ENCODE measurements at places on chromosomes 7 and 10. TPM values are rescaled to one million over a fixed set of nuclear protein-coding genes. Genes with fewer than 3 reads are reported as not detected.

The ALOX5 gene
- 4.2 TPM for total RNA-seq

The DNA2 gene
- total RNA-seq, result 5.7 TPM

The SLC18A3 gene
- total RNA-seq, result not detected

The ECHDC3 gene
- total RNA-seq, result 1.5 TPM

GRCh38 chr10:53223851-53224250, 451.3 kb upstream of the MBL2 start:
- no peaks in the 10 kb centered on the region for H3K36me3 ChIP-seq
- no peaks in the 10 kb centered on the region for H3K4me1 ChIP-seq
- H3K27me3 ChIP-seq, result no peaks in the 10 kb centered on the region
- no peak for DNase-seq
- H3K27ac ChIP-seq, result no peak overlapping the region
- no peak overlapping the region for H3K4me3 ChIP-seq

DNA sequence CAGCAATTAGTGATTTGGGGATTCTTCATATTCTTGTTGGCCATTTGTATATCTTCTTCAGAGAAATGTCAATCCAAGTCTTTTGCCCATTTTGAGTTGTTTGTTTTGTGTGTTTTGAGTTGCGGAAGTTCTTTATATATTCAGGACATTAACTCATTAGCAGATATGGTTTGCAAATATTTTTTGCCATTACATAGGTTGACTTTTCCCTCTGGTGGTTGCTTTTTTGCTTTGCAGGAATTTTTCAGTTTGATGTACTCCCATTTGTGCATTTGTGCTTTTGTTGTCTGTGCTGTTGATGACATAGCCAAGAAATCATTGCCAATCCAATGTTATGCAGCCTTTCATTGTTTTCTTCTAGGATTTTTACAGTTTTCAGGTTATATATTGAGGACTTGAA, 63.6 kb upstream of the DNAJC1 start:
- no peak overlapping the region for H3K27ac ChIP-seq
- H3K36me3 ChIP-seq, result no peaks in the 10 kb centered on the region
- no peaks in the 10 kb centered on the region for H3K27me3 ChIP-seq
- H3K4me3 ChIP-seq, result no peak overlapping the region

DNA sequence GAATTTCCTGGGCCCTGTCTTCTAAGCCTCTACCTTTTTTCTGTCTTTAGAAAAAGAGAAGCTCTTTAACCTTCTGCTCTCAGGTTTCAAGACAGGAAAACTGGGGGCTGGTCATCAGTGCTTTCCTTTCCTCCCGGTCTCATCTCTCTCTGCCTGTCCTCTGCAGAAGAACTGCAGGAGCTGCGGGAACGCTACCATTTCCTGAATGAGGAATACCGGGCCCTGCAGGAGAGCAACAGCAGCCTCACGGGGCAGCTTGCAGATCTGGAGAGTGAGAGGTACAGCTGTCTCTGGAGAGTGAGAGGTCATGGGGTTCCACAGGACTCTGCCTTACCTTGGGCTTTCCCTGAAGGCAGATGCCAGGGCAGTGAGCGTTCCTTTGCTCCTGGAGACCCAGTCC, 12.7 kb downstream of the CCDC136 start:
- no peaks in the 10 kb centered on the region for H3K27me3 ChIP-seq
- H3K4me1 ChIP-seq, result no peaks in the 10 kb centered on the region
- DNase-seq, result no peak
- H3K4me3 ChIP-seq, result no peak overlapping the region

- no peaks in the 10 kb centered on the region for H3K4me1 ChIP-seq
- no peaks in the 10 kb centered on the region for H3K36me3 ChIP-seq
- no peak overlapping the region for H3K4me3 ChIP-seq
- DNase-seq, result no peak
Measured at GRCh38 chr7:15280078-15280733, 281.6 kb downstream of the AGMO start.

DNA sequence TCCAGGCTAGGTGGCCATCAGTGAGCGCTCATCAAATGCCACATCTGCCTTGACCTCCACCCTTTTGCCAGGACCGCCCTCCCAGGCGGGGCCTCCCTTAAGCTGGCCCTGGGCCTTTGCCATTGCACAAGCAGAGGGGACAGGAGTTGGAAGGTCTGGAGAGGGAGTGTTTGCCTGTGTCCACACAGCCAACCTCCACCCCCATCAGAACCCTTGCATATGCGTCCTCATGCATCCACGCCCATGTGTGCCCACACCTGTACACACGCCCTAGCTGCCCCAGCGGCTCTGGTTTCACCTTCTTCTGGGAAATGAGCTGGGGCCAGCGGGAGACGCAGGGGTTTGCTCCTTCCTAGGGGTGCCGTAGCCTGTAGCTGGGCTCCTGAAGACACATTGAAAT, 64.0 kb downstream of the NEURL1 start:
- peaks cover 10% of the 10 kb centered on the region for H3K27me3 ChIP-seq
- no peaks in the 10 kb centered on the region for H3K36me3 ChIP-seq
- H3K4me1 ChIP-seq, result peaks cover 28% of the 10 kb centered on the region
- DNase-seq, result no peak
- no peak overlapping the region for H3K4me3 ChIP-seq

- peaks cover 17% of the 10 kb centered on the region for H3K36me3 ChIP-seq
- no peaks in the 10 kb centered on the region for H3K27me3 ChIP-seq
- H3K4me1 ChIP-seq, result peaks cover 8% of the 10 kb centered on the region
- peak overlapping the region; percentile 69 for H3K4me3 ChIP-seq
Measured at GRCh38 chr7:123557016-123557397, 611 bp downstream of the NDUFA5 start.

- H3K4me3 ChIP-seq, result no peak overlapping the region
- H3K27ac ChIP-seq, result no peak overlapping the region
- DNase-seq, result no peak
- H3K27me3 ChIP-seq, result no peaks in the 10 kb centered on the region
- peaks cover 2% of the 10 kb centered on the region for H3K4me1 ChIP-seq
Measured at GRCh38 chr10:113692271-113692670, 12.6 kb downstream of the CASP7 start.

GRCh38 chr7:105712877-105713276, 131.6 kb upstream of the EFCAB10 start:
- no peak overlapping the region for H3K27ac ChIP-seq
- DNase-seq, result no peak
- no peak overlapping the region for H3K4me3 ChIP-seq
- no peaks in the 10 kb centered on the region for H3K36me3 ChIP-seq
- H3K4me1 ChIP-seq, result peaks cover 4% of the 10 kb centered on the region
